Hair follicle dermal papilla cell (primary cell): ENCODE measurements at places on chromosomes 13 and 19. TPM values are rescaled to one million over a fixed set of nuclear protein-coding genes. Genes with fewer than 3 reads are reported as not detected.

HSH2D gene
- not detected in 2 replicates for total RNA-seq

BRSK1 gene
- 4.9 and 5.1 TPM in 2 replicates for total RNA-seq

SIGLEC14 gene
- not detected in 2 replicates for total RNA-seq

C19orf81 gene
- 0.49 TPM in 1 of 2 replicates, not detected in the other for total RNA-seq

KRTDAP gene
- not detected in 2 replicates for total RNA-seq

IGFL1 gene
- not detected in 2 replicates for total RNA-seq

C19orf73 gene
- 0.36 TPM in 1 of 2 replicates, not detected in the other for total RNA-seq

OR7C1 gene
- total RNA-seq: not detected in 2 replicates
